ENCODE measurements at places on chromosomes 5 and 9.
A peak's percentile ranks its signal among the peaks of the same experiment; 100 is the strongest.

DNA sequence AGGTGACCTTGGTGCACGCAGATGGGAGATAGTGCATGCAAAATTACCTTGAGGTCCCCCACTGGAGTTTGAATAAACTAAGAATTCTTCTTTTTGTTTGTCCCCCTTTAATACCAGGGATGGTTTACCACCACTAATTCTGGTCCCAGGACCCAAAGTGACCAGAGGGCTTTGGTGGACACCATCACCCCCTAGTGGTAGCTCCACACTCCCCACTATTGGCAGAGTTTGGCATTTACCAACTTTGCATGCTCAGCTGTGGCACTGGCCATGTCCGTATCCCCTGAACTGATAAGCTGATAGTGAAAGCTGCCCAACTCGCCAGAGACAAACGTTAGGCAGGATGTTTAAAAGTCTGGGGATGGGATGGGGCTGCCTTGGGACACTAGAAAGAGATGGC, 3.3 kb downstream of the ASTN2 start:
- DNase-seq: peak; percentile 23

DNA sequence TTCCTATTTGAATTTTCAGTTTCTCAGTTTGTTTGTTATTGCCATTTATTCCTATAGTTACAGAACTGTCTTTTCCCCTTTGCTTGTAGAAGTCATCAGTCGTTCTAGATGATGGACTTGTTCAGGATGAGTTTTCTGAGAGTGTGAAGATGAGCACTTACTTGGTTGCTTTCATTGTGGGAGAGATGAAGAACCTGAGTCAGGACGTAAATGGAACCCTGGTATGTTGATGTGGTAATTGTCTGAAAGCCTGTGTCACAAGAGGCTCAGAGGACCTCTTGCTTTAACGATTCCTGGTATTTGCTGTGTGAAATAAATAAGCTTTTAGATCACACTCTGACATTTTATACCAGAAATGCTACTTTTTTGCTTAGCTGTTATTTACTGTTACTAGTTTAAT, 50.6 kb downstream of the LNPEP start:
- no peak for DNase-seq

GRCh38 chr5:158431369-158432029, 572.6 kb upstream of the CLINT1 start:
- DNase-seq: no peak

GRCh38 chr5:321726-322251, 275 bp downstream of the AHRR start:
- DNase-seq: no peak

DNA sequence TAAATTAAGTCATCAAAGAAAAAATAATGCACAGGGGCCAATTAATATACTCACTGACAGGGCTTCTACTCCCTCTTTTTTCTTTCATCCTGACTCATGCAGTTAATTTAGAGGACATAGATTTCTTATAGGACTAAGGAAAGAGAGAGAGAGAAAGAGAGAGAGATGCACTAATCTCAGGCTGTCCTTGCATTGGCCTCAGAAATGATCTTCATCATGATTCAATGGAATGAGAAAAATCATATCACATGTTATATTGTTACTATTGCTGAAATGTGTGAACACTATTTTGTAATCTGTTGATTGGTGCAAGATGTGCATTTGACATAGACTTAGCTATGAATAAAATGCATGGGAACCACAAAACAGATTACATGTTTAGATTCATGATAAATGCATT, 608.3 kb upstream of the NUDT12 start:
- DNase-seq: no peak

- DNase-seq: no peak
Measured at GRCh38 chr5:118176146-118176545, 812.2 kb downstream of the DTWD2 start.
